ENCODE measurements at places on chromosomes 16 and 17. TPM values are rescaled to one million over a fixed set of nuclear protein-coding genes. Genes with fewer than 3 reads are reported as not detected.

- DNase-seq = no peak
Observed at GRCh38 chr17:14061666-14062560, 7.4 kb upstream of the COX10 start.

CACNA1G gene
- 1.1 TPM for total RNA-seq

DNA sequence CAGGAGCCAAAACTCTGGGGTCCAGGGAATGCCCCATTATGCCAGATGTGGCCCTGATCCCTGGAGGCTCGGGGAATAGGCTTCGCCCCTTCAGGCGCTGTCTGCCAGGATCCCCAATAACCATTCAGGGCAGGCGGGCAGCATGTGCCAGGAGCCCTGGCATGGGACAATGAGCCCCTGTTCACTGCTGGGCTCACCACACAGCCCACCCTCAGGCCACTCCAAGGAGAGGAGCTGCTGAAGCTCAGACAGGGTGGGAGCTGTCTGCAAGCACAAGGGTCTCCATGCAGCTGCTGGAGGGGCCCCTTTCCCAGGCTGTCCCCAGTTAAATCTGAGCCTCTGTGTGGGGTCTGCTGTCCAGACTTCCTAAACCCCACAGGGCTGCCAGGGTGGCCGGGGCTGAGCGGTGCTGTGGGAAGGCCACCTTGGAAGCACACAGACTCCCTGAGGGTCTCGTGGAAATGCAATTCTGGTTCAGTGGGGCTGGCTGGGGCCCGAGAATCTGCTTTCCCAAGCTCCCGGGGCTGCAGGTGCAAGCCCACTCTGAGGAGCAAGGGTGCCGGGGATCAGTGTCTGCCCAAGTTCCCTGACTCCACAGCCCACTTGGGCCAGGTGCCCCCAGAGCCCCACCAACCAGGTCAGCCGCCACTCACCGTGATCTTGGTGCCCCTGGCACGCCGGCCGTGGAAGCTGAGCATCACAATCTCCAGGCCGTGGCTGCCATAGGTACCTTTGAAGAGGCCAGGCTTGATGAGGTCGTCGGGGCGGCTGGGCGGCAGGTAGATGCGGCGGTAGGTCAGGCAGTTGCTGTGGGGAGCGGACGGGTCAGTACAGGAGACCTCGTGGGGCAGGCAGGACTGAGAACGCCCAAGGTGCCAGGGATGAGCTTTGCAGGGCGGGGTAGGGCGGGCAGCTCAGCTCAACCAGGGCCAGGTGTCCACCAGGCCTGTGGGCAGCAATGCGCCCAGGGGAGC, 17.7 kb upstream of the C16orf95 start:
- no peak for DNase-seq

- DNase-seq = no peak
Observed at GRCh38 chr17:32124985-32125847, 17.1 kb upstream of the RHOT1 start.

- DNase-seq = no peak
Observed at GRCh38 chr16:30875871-30876801, 17.7 kb downstream of the BCL7C start.

DNA sequence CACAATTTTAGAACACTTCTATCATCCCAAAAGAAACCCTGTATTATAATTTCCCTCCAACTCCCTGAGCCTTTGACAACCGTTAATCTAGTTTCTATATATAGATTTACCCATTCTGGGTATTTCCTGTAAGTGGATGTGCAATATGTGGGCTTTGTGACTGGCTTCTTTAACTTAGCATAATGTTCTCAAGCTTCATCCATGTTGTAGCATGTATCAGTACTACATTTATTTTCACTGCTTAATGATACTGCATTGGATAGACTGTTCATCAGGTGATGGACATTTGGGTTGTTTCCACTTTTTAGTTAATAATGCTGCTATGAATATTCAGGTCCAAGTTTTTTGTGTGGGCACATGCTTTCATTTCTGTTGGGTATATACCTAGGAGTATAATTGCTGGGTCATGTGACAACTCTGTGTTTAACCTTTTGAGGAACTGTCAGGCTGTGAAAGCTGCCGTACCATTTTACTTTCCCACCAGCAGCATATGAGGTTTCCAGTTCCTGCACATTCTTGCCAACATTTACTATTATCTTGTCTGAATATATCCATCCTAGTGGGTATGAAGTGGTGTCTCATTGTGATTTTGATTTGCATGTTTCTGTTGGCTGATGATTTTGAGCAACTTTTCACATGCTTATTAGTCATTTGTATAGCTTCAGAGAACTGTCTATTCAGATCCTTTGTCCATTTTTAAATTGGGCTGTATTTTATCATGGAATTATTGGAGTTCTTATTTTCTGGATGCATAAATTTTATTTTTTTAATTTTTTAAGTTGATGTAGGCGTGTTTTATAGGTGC, 16.4 kb downstream of the REXO5 start:
- DNase-seq = no peak

GRCh38 chr16:85498607-85499006, 114.5 kb upstream of the GSE1 start:
- DNase-seq = no peak

- no peak for DNase-seq
Observed at GRCh38 chr16:11624636-11625607, 38.2 kb upstream of the LITAF start.

Data from suprapubic skin (tissue), 4 donors.